Stimulated activated CD4-positive, alpha-beta T cell treated with anti-CD3 and anti-CD28 coated beads, Interleukin-1b, Interleukin-23, amount 100 ng/mL, for 1 hour (primary cell): ENCODE measurements at places on chromosomes 6 and 20.

- DNase-seq, result no peak
These were observed 18.9 kb downstream of the C6orf132 start for GRCh38 chr6:42123379-42124103.

DNA sequence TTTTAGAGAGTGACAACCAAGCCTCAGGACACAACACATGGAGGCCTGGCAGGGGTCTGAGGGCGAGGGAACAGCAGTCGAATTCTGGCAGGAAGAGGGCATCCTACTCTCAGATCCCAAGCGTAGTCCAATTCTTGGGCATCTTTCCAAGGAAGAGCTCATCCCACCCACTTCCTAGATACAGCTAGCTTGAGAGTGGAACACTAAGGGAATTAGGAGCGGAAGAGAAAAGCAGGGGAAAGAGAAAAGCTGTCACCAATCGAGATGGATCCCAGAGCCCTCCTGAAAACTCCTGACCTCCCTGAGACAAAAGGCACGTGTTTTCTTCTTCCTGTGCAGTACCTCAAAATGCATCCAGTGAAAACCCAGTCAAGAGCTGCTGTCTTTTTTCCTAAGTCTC, 67.1 kb downstream of the GFOD1 start:
- no peak for DNase-seq

DNA sequence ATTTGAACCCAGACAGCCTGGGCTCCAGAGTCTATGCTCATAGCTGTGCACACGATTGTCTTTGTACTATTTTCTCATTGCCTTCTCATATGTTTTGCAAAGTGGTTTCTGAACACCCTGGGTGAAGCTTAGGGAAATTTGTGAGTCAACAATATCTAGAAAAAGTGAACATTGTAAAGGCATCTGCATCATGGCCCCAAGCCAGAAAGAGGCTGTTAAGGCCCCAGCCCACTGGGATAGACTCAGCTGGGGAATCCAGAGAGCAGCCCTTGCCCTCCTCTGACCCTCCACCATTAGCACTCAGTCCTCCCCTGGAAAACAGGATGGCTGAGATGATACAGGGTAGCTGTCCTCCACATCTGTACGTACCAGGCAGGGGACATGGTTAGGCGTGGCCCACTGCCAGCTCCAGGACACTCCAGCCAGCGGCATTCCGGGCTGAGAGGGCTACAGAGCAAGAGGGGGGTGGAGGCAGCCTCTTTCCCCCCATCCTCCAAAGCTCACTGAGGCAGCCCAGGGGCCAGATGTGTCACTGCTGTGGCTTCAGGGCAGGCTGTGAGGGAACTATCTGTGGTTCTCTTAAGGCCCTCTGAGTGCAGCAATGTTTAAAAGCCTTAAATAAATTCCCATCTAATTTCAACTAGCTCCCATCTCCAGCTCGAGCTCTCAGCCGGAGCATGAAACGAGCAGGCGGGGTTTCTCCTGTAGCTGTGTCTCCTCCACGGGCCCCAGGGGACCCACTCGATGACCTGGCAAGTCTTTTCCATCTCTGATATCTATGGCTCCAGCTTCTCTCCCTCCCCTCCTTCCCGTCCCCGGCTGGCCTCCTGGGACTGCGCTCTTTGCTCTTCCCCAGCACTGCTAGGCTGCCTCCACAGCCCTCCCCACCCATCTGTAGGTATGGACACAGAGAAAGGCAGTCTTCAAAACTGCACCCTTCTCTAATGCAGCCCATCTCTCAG, 209.4 kb upstream of the LRFN2 start:
- DNase-seq, result no peak

DNA sequence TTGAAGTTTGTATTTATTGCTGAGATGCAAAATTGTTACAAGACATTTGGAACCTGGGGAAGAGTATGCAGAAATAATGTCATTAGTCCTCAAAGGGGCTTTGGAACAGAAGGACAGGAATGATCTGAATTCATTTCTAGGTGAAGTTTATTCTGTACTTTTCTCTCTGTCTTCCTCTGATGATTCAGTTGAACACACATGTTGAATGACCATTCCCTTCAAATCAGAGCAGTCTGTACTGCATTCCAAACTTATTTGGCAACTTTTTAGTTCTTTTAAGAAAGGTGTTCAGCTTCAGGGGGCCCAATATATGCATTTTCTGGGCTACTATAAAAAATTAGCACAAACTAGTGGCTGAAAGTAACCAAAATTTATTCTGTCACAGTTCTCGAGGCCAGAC, 213.9 kb upstream of the LAMP5 start:
- no peak for DNase-seq

- DNase-seq, result no peak
These were observed 601.7 kb upstream of the GJE1 start for GRCh38 chr6:141531040-141531439.

DNA sequence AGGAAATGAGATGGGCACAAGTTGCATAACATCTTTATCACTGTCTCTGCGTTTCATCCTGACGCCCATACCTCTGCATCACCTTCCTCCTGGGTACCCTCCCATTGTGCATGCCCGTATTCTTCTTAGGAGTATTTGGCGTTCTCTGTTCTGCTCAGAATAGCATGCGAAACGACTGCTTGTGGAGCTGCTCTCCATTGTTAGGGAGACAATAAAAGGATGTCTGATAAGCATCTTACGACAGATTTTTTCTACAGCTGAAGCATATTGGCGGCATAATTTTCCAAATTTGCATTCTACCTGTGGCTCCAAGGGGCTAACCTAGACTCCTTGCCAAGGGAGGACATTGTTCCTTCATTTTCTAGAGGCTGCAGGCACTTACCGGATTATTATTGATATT, 118.6 kb downstream of the EDN1 start:
- no peak for DNase-seq

GRCh38 chr6:112311950-112312547, 35.1 kb upstream of the RFPL4B start:
- no peak for DNase-seq

GRCh38 chr6:149628875-149629510, 19.5 kb downstream of the KATNA1 start:
- no peak for DNase-seq

DNA sequence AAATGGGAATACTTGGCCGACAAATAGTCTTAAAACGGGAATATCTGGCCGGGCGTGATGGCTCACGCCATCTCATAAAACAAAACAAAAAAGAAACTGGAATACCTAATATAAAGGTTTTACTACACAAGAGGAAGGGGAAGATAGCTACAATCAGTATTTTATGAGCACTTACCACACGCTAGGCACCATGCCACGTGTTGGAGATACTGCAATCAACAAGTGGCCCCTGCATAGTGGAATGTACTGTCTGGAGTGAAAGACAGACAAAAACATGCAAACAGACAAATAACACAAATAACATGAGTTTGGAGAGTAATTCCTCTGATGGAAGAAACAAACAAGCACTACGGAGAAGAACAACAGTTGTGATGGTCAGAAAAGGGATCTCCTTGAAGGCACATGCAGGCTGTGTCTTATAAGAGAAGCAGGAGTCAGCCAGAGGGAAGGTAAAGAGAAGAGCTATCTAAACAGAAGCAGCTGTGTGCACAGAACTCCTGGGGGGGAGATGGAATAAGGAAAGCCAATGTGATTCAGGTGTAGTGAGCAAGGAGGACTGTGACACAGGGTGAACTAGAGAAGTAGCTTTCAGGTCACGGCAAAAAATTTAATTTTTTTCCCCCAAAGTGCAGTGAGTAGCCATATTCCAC, 39.1 kb upstream of the AKIRIN2 start:
- DNase-seq, result no peak

DNA sequence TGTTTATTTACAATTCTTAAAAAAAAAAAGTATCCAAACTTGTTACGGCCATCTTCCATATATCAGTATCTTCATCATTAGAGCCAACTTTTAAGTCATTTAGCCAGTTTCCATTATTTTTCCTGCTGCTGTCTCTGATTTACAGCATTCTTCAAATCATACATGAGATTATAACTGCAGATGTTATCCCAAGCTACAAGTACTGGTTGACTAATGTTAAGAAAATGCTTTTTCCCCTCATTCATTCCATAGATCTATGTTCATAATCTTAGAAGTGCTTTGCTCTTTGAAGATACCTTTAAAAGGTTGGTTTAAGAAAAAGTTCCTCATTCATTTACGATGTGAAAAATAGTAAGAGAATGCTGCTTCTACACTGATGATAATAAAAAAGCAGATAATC, 158.7 kb downstream of the RNGTT start:
- DNase-seq, result no peak

DNA sequence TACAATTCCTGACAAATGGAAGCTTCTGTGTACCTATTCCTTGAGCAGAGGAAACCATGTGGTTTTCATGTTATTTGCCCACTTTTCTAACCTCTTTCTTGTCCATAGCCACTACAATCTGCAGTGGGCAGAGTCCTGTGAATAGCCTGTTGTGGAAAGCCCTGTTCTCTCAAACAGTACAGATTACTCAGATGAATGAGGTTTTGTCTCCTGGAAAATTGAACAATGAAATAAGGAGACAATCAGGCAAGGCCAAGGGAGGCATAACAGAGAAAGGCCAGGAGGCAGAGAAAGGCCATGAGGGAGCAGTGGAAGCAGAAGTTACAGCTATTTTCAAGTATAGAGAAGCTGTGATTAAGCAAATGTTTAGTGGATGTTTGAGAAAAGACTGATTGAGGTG, 189.3 kb downstream of the GRIK2 start:
- DNase-seq, result no peak

DNA sequence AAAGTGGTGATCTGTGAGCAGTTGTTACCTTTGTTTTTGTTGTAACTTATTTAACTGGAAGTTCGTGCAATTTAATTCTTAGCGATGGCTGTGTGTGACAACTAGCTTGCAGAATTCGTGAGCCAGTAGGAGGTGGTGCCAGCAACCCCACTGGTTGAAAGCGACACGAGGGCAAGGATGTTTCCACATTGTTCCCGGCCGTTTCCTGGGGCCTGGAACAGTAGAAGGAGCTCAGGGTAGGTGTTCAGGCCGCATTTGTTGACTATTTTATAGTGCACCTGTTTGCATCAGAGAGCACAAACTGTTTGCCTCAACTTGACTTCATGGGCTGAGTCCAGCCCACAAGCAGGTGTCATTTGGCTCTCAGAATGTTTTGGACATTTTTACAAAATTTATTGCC, 112.1 kb upstream of the PTPN1 start:
- DNase-seq, result no peak

- peak; percentile 52 for DNase-seq
These were observed 2.9 kb upstream of the RAB22A start for GRCh38 chr20:58306421-58307261.

DNA sequence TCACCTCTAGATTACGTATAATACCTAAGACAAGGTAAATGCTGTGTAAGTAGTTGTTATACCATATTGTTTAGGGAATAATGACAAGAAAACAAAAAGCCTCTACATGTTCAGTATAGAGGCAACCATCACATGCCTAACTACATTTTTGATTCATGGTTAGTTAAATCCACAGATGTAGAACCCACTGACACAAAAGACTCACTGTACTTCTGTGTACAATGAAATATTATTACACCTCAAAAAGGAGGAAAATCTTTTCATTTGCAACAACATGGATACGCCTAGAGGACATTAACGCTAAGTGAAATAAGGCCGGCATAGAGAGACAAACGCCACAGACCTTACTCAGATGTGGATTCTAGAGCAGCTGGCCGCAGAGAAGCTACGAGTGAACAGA, 50.5 kb downstream of the NINL start:
- no peak for DNase-seq

- DNase-seq, result no peak
These were observed 46.4 kb downstream of the IMPG1 start for GRCh38 chr6:76026101-76026500.

DNA sequence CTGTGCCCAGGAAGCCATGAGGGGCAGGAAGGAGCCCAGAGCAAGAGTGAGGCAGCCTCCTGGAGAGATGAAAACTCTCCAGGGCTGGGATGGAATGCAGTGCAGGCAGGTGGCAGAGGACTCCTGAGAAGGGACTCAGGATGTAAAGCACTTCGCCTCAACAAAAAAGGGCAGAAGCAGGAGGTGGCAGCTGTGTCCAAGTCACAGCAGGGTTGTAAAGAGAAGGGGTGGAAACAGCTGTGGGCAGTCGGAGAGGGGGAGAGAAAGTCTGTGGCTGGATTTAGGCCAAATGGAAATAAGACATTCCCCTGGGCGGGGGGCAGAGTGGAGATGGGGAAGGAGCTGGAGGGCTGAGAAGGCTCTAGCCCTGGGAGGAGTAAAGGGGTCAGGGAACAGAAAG, 34.9 kb downstream of the CYP21A2 start:
- no peak for DNase-seq

DNA sequence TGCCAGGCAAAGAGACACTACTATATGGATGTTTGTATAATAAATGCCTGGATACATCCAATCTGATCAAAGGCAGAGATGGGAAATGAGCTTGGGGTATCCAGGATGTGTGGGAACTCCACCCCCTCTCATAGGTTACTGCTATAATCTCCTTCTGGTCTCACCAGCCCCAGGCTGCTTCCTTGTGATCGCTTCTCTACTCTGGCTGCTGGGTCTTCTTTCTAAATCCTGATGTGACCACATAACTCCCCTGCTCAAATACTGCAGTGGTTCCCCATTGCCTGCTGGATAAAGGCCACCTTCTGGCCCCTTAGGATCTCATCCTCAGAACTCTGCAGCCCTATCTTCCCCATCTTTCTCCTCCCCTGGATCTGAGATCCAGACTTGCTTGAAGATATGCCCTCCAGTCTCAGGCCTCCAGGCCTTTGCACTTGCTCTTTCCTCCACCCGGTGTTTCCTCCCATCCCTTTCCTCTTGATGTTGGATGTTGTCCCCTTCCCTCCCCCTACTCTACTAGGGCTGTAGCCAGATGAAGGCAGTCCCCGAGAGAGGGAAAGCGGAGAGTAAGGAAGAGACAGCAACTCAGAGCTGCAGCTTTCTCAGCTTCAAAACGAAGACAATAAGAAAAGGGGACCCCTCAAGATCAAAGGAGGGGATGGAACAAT, 828 bp upstream of the XKR7 start:
- no peak for DNase-seq

DNA sequence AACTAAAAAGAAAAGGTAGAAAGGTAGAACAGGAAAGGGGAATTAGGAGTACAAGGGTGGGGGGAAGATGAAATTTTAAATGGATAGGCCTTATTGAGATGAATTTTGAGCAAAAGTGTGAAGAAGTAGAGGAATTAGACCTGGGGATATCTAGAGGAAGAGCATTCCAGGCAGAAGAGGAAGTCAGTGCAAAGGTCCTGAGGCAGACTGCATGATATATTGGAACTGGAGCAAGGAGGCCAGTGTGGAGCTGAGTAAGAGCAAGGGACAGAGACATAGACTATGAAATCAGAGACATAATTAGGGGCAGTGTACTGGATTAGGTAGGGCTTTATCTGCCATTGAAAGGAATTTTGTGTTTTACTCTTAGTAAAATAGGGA, 40.4 kb downstream of the MAPK14 start:
- DNase-seq, result no peak

- no peak for DNase-seq
These were observed 18.4 kb downstream of the C6orf89 start for GRCh38 chr6:36904114-36904513.

- DNase-seq, result no peak
These were observed 9.6 kb downstream of the DLGAP4 start for GRCh38 chr20:36315545-36316351.

DNA sequence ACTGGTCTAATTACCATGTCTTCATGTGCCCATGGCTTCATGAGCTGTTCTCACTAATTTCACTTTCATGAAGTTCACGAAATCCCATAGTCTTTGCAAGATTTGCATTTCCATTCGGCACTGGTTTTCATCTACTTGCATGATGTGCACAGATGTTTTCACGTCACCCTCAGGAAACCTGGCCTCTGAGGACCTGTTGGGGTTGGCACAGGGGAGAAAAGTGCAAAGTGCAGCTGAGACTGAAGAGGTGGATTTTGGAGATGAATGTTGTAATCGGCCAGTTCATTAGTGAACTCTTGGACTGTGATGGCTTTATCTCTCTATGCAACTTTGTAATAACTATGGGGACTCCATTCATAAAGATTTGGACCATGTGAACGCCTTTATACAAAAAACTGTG, 80.2 kb upstream of the SULF2 start:
- DNase-seq, result no peak
